Type B pancreatic cell (in vitro differentiated cells): ENCODE measurements at places on chromosomes 7 and 10. TPM values are rescaled to one million over a fixed set of nuclear protein-coding genes. Genes with fewer than 3 reads are reported as not detected.

Gene MRLN
- 0.75 and 1.3 TPM in 2 replicates for total RNA-seq

Gene CAMK1D
- 12.2 and 29.2 TPM in 2 replicates for total RNA-seq

Gene CLIP2
- 45.0 and 48.9 TPM in 2 replicates for total RNA-seq

Gene DYNC1I1
- total RNA-seq = 2.5 and 4.0 TPM in 2 replicates

Gene SFTPA1
- 0.22 and 5.9 TPM in 2 replicates for total RNA-seq

GRCh38 chr7:87391020-87391701 is 45.7 kb downstream of the CROT start:
- no peak for DNase-seq
- H3K4me3 ChIP-seq = no peak overlapping the region
- H3K27me3 ChIP-seq = no peaks in the 10 kb centered on the region
- no peaks in the 10 kb centered on the region for H3K4me1 ChIP-seq
- peaks cover 53% of the 10 kb centered on the region for H3K36me3 ChIP-seq

DNA sequence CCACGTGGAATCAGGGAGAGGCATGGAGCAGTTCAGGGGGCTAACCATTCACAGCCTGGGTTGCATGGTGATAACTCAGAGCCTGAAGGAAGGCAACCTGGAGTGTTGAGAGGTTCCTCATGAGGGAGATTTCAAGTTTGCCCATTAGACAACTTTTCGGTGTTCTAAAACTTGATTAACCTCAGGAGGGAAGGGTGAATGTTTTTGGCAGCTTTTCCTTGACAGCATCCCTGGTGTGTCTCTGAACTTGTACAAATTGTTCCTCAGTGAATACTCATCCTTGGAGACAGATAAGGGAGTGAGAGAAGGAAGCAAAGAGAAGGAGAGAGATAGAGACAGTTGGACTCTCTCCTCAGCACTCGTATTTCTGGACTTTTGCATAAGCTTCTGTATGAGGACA is at the start of gene OR9A4:
Gene OR9A4 (plus strand): TSS at position 301 of the 400 bp plus-strand sequence. CDS start 2,477 bp downstream, outside the sequence.
- no peaks in the 10 kb centered on the region for H3K36me3 ChIP-seq
- DNase-seq = no peak
- H3K4me1 ChIP-seq = no peaks in the 10 kb centered on the region

DNA sequence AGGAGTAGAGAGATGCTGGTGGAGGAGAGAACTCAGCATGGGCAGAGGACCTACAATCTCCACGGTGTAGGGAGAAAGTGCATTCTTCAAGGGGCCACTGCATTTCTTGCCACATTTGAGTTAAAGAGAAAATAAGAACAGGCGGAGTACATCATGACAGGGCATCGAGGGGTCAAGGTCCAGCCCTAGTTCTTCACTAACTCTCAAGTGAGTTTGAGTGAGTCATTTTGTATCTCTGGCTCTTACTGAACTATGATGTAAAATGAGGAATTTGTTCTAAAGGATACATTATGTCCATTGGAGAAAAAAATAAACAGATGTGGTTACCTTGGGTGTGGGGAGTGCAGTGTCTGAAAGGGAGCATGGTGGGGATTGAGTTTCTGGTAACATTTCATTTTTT is 182.9 kb downstream of the XPNPEP1 start:
- no peak overlapping the region for H3K4me3 ChIP-seq
- H3K4me1 ChIP-seq = peaks cover 18% of the 10 kb centered on the region
- no peaks in the 10 kb centered on the region for H3K27me3 ChIP-seq
- no peak overlapping the region for H3K27ac ChIP-seq
- H3K36me3 ChIP-seq = no peaks in the 10 kb centered on the region

- H3K36me3 ChIP-seq = no peaks in the 10 kb centered on the region
- H3K4me1 ChIP-seq = no peaks in the 10 kb centered on the region
- no peaks in the 10 kb centered on the region for H3K27me3 ChIP-seq
- no peak overlapping the region for H3K4me3 ChIP-seq
- DNase-seq = no peak
These were observed 784.5 kb upstream of the ZWINT start for GRCh38 chr10:57145548-57145947.

DNA sequence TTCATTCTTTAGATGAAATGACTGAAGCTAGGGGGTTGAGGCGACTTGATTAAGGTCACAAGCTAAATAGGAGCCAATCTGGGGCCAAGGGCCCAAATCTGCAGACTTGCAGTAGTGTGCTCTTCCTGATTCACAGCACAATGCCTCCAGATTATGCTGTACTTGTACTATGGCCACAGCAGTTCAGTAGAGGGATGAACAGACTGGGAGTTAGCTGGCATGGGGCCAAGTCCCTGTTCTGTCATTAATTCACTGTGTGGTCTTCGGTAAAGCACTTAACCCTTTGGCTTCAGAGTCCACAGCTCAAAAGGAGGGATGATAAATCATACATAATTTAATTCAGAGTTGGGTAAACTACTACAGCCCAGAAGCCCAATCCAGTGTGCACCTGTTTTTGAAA is 196.8 kb downstream of the XPNPEP1 start:
- H3K27ac ChIP-seq = no peak overlapping the region
- peaks cover 11% of the 10 kb centered on the region for H3K4me1 ChIP-seq
- peak; percentile 70 for DNase-seq
- no peak overlapping the region for H3K4me3 ChIP-seq

DNA sequence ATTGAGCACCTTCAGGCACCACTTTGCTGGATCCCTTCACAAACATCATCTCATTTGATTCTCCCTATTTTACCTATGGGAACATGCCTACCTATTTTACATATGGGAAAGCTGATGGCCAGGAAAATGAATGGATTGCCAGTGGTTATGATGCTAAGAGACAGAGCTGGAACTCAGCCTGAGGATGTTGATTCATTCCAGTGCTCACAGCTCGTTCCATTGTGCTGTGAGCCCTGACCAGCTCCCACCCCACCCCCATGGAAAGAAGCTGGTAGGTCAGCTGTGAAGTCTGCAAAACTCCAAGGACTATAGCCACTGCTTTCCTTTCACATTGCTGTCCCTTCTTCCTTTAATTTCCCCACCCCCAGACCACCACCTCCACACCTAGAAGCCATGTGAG is 9.6 kb downstream of the UBTD1 start:
- DNase-seq = no peak
- H3K4me3 ChIP-seq = no peak overlapping the region
- H3K36me3 ChIP-seq = no peaks in the 10 kb centered on the region
- H3K27ac ChIP-seq = no peak overlapping the region
- H3K4me1 ChIP-seq = peaks cover 9% of the 10 kb centered on the region
- H3K27me3 ChIP-seq = no peaks in the 10 kb centered on the region

DNA sequence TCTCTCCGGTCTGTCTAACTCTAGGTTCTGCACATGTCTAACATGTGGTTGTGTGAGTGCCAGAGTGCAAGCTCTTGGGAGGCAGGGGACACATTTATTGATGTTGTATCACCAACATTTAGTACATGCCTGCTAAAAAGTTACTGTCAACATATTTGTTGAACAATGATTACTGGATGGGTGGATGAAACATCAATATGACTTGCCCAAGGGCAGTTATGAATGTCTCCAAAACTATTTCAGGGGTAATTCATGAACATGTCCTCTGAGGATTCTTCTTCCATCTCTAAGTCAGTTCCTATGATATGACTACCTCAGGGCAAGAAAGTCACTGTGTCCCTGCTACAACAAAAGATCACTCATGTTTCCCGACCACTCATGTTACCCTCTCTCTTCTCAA is 91.3 kb upstream of the STEAP1B start:
- peaks cover 5% of the 10 kb centered on the region for H3K4me1 ChIP-seq
- no peak overlapping the region for H3K4me3 ChIP-seq
- no peak overlapping the region for H3K27ac ChIP-seq
- no peak for DNase-seq
